ENCODE measurements at places on chromosomes 2 and 18. TPM values are rescaled to one million over a fixed set of nuclear protein-coding genes. Genes with fewer than 3 reads are reported as not detected.

The BOLA3 gene
- total RNA-seq: 27.1 TPM

- H3K4me3 ChIP-seq: no peak overlapping the region
- no peaks in the 10 kb centered on the region for H3K36me3 ChIP-seq
- no peaks in the 10 kb centered on the region for H3K27me3 ChIP-seq
Measured at GRCh38 chr18:8654503-8655451, 45.5 kb downstream of the RAB12 start.

- no peaks in the 10 kb centered on the region for H3K4me1 ChIP-seq
- no peaks in the 10 kb centered on the region for H3K27me3 ChIP-seq
- DNase-seq: no peak
- no peaks in the 10 kb centered on the region for H3K36me3 ChIP-seq
Measured at GRCh38 chr2:168998609-168999211, 32.4 kb downstream of the ABCB11 start.

The CDKL4 gene
- total RNA-seq: not detected

GRCh38 chr2:151176661-151177060, 85.0 kb downstream of the RBM43 start:
- no peak overlapping the region for H3K4me3 ChIP-seq
- H3K27ac ChIP-seq: no peak overlapping the region
- DNase-seq: no peak
- no peaks in the 10 kb centered on the region for H3K27me3 ChIP-seq
- H3K36me3 ChIP-seq: no peaks in the 10 kb centered on the region
- no peaks in the 10 kb centered on the region for H3K4me1 ChIP-seq

GRCh38 chr2:198774576-198774975, 683.2 kb downstream of the SATB2 start:
- no peak for DNase-seq
- no peaks in the 10 kb centered on the region for H3K36me3 ChIP-seq
- H3K27me3 ChIP-seq: no peaks in the 10 kb centered on the region
